ENCODE measurements at places on chromosomes 7 and 10.

DNA sequence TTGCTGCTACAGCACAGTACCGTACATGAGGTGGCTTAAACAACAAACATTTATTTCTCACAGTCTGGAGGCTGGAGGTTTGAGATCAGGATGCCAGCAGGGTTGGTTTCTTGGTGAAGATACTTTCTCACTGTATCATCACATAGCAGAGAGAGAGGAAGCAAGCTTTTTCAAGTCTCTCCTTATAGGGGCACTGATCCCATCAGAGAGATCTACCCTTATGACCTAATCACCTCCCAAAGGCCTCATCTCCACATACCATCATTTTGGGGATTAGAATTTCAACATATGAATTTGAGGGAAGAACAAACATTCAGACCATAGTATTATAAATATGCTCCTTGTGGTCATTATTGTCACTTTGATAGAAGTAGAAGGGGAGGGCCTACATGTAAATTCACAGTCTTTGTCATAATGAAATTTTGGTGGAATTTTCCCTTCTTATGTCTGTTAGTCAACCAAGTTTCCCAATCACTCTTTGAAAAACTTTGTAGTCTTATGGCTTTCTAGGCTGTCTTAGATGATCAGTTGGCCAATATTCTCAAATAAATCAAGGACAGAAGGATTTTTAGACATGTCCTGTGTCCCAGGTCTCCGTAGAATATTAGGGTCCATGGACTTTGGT, 606.2 kb downstream of the LRMDA start:
- DNase-seq, result no peak

GRCh38 chr7:149607683-149608082, 110.1 kb upstream of the ZNF746 start:
- no peak for DNase-seq

DNA sequence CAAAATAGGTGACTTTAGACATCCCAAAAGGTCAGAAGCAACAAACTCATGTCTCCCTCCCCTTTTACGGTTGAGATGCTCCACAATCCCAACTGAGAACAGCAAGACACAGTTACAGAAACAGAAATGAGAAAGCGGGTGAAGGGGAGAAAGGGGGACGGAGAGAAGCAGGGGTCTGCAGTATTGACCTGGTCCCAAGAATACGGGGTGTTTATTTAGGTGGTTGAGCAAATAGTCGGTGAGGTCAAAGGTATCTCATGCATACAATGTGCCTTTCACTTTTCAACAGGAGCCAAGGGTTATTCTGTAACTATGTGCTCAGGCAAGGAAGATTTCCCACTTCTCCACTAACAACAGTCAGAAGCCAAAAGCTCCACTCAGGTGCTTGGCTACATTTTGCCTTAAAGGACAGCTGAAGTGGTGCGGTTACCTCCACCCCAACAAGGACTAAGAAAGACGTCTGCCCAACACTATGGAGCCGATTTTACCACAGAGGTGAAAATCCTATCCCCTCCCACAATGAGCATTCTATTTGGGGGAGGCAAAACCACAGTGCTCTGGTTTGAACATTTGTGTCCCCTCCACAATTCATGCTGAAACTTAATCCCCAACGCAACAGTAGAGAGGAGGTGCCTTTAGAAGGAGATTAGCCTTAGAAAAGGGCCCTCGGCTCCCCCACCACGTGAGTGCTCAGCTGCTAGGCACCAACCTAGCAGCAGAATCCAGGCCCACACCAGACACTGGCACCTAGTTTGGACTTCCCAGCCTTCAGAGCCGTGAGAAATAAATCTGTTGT, 77.9 kb downstream of the PARD3 start:
- DNase-seq, result no peak

- no peak for DNase-seq
These were observed 27.5 kb downstream of the INPP5F start for GRCh38 chr10:119753309-119753708.

GRCh38 chr10:88065383-88066049, 202.1 kb downstream of the PTEN start:
- DNase-seq, result no peak

DNA sequence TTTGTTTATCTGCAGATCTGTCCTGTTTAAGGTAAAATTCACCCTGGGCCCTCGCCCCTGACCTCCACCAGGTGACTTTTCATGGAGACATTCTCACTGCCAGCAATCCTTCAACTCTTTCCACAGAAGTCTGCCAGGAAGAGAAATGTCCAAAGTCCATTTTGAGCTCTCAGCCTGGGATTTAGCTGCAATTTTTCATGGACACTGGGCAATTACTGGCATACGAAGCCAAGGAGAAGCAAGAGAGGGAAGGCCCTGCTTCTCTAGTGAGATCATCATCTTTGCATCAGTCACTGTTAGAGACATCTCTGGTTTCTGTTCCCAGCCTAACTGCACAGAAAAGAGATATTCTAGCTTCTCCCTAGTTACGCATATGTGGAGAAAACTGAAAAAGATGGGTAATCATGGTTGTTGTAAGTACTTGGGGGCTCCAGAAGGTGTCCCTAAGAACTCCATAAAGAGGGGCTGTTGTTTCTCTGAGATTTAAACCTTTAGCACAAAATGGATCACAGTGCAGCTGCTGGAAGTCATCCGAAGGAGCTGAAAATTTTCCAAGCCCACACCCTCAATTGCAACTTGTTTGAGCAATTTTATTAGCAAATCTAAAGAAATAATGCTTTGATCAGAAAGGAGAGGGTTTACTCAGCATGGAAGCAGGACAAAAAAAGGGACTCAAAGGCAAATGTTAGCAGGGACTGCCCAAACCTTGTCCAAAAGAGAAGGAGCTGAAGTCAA, 168.9 kb downstream of the SNX10 start:
- no peak for DNase-seq

DNA sequence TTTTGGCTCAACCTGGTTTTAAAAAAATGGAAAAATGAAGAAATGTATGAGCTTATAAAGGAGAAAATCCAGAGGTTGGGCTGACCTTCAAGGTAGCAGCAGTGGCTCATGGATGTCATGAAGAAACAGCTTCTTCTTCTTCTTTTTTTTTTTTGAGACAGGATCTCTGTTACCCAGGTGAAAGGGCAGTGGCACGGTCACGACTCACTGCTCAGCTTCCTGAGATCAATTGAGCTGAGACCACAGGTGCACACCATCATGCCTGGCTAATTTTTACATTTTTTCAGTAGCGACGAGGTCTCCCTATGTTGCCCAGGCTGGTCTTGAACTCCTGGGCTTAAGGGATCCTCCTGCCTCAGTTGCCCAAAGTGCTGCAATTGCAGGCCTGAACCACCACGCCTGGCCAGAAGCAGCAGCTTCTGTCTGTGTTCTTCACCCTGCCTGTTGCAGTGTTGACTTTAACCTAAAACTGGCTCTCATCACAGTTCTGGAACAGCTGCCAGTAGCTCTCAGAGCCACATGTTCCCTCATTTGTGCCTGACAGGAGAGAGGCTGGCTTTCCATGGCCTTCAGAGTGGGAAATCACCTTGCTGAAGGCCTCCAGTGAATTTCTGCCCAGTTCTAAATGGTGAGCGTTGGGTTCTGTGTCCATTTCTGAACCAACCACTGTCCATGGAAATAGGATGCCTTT, 117.7 kb downstream of the PFKFB3 start:
- DNase-seq, result no peak

DNA sequence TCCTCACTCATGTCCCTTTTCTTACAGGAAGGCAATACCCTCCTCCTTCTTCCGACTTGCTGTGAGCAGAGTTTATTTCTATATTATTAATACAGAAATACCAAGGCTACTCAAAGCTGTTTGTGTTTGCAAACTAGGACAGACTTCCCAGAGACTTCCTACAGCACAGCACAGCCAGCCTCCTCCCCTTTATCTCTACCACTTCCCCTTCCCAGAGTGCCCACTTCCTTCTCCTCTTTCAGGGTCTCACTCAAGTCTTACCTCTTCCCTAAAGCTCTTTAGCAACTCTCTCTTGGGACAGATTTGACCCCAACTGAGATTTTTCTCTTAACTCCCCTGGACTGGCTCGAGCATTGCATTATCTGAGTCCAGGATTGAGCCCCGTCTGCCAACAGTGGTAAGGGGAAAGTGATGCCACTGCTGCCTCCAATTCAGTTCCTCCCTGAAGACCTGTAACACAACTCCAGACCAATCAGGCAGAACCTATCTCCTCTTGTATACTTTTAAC, 5.5 kb upstream of the LRGUK start:
- no peak for DNase-seq

DNA sequence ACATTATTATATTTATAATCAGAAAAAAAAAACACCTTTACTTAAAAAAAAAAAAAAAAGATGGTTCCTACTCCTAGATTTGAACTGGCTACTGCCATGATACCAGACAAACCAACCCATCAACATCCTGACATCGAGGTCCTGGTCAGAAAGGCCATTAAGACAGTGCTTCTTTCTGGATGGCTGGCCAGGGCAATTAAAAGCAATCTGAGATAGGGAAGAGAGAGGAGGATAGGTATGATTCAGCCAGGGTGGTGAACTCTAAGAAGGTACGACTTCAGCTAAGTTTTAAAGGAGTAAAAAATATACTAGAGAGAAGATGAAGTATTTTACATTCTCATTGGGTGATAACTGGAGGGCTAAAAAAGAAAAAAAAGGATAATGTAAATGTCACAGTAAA, 139.0 kb downstream of the DOCK4 start:
- no peak for DNase-seq

DNA sequence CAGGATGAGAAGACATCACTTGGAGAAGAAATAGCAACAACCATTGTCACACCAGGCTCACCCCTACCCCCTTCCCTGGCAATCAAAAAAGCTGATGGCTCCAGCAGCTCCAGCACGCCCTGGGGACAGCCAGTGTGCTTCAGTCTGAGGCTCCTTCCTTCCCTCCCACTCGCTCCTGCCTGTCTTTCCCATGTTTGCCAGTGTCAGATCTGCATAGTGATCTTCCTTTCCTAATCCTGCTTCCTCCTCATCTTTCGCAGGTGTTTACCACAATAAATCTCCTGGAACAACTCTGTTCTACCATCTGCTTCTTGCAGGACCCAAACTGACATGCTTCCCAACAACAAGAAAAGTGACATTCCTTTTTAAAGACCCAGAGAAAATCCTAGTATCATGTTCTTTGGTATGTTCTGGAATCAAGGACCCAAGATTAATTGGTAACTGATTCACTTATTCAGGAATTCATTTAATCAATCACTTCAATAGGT, 57.1 kb downstream of the STEAP1B start:
- no peak for DNase-seq

DNA sequence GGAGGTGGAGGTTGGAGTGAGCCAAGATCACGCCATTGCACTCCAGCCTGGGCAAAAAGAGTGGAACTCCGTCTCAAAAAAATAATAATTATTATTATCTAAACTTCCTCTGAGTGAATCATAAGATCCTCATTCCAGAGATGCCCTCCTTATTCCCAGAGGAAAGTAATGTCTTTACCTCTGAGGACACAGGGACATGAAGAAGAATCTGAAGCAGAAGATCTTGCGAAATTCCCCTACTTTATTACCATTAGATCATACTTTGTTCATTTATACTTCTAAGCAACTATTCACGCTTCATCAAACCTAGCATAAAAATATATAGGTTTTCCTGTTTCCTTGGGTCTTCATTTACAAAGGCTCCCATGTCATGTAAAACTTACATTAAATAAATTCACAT, 143.1 kb downstream of the ETV1 start:
- DNase-seq, result no peak

DNA sequence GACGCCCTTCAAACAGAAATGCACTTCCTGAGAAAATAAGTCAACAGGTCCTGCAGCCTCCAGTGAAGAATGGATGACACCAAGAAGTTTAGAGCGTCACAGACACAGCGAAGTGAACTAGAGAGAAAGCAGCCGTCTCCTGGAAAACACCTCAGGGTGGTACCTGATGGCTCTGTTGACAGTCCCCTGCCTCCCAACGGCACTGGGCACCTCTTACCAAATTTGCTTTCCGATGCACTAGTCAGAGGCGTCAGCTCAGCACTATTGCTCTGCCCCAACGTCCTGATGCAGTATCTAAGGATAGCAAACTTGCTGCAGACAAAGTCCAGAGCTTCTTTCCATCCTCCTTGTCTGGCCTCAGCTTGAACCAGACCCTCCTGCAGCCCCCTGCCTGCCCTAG, 38.3 kb downstream of the SFMBT2 start:
- no peak for DNase-seq

DNA sequence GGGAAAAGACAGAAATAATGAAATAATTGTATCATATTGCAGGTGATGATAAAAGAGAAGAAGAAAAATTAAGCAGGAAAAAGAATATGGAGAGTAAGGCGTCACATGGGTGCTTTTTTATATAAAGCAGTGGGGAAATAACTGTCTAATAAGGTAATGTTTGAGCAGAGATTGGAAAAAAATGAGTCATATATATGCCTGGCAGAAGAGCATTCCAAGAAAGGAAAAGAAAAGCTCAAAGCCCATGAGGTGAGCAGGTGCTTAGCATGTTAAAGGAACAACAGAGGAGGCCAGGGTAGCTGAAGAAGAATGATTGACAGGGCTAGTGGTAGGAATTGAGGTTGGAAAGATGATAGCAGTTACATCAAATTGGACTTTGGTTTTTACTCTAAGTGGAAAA, 739.5 kb downstream of the SORCS1 start:
- DNase-seq, result no peak

- no peak for DNase-seq
These were observed 34.2 kb upstream of the FAM180A start for GRCh38 chr7:135782801-135783200.

DNA sequence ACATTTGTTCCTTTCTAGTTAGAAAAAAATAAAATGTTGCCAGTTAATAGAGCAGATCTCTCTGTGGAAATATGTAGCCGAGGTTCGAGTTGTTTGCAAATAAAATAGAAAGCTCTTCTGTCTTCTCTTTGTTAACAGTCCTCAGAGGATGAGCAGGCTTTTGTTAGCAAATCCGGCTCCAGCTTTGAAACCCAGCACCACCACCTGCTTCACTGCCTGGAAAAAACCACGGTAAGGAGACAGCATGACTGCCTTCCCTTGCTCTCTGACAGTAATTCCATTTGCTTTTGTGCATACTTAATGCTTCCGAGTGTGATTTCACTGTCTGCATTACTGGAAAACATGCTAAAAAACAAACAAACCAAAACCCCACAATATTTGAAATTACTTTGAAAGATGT, 115.6 kb downstream of the TSPAN12 start:
- peak; percentile 63 for DNase-seq

DNA sequence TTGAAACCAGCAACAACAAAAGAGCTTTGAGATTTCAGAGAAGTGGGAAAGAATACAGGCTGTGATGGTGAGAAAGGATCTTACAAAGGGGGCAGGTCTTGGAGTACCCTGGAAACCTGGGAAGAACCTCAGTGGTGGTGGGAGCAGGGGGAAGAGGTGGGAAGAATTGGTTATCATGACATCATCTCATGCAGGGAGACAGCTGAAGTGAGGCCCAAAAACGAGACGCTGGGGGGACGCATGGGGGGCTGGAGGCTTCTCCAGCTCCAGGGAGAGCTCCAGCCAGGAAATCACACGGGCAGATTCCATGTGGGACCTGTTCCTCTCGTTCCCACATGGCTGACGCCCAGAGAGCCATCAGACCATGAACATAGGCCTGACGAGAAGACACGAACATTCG, 177.3 kb upstream of the RNF32 start:
- no peak for DNase-seq

DNA sequence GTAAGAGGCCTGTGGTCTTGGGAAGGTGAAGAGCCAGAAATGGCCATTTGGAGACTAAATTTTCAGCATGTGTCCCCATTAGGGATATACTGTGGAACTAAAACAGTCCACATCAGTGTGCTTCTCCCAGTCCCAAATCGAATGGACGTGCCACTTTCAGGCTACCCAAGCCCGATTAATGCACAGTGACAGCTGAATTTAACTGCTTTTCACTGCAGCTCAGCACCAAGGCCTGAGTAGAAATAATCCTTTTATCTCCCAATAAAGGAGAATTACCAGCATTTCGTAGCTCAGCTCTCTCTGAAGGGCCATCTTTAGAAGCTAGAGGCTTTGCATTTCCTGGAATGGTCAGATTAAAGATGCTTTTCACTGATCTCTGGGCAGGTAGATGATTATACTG, 183.3 kb downstream of the NPSR1 start:
- no peak for DNase-seq
